Stimulated activated CD4-positive, alpha-beta T cell treated with anti-CD3 and anti-CD28 coated beads, Interleukin-4, amount 100 ng/mL, for 48 hours (primary cell): ENCODE measurements at places on chromosomes 11 and 22.

GRCh38 chr22:46783721-46784120 lies 21.3 kb downstream of the TBC1D22A start:
- DNase-seq: no peak

GRCh38 chr11:96869207-96869606 lies 479.4 kb downstream of the JRKL start:
- DNase-seq: no peak

DNA sequence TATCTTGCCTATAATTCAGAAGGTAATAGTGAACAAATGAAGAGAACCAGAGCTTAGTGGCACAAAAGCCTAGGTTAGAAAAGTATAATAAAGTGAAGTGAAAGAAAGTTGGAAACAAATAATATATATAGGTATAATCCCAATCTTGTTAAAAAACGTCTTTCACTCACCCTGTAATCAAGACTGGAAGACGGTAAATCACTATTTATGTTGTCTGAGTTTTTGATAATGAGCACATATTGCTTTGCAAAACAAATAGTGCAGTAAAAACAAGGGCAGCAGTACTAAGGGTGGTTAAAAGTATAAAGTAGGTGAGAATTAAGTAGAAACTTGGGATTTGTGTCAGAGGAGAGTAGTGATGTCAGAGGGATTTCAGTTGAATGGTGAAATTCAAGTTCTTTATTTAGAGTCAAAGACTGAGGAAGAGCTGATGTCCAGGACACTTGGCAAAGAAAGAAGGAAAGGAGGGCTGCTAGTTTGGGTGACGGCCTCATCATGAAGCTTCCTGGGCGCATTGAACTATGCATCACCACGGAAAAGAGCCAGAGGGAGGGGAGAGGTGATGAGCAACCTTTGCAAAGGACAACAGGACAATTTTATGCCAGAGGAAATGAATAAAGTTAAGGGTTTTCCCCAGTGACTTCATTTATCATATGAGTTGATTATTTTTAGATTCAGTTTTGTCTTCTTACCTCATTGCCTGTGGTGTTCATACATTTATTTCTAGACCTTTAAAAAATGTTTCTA lies 11.4 kb downstream of the NCAM1 start:
- DNase-seq: no peak

- DNase-seq: no peak
These were observed 54.0 kb upstream of the GCAT start for GRCh38 chr22:37753746-37754145.

DNA sequence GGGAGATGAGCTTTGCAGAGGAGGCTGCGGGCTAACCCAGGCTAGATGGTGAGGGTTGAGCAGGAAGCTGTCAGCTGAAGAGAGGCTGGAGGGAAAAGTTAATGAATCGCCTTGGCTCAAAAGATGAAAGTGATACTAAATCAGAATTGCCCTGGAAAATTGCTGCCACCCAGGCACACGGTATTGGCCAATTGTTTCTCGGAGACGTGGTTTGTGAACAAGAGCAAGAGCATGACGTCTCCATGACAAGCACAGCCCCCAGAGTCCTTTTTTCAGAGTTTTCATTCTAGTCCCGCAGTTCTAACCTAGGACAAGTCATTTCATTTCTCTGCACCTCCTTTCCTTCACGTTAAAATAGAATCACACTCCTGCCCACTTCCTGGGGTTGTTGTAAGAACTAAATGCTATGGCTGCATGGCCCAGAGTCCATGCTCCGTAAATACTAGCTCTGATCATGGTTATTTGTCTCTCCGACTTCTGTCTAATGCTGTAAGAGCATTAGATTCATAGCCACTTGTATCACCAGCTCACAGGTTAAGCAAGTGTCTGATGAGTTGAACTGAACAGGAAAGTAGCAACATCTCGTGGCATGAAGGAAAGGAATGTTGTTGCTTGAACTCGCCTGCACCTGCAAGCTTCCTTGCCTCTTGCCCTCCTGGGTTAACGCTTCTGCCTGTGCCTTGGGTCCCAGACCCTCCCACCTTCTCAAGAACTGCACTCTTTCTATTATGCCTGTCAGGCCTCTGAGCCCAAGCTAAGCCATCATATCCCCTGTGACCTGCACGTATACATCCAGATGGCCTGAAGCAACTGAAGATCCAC lies 33.8 kb upstream of the NUP50 start:
- DNase-seq: peak; percentile 11

- peak; percentile 64 for DNase-seq
These were observed 9.4 kb upstream of the SAMM50 start for GRCh38 chr22:43945632-43946383.

GRCh38 chr22:27115816-27116256 lies 458.4 kb downstream of the MIAT start:
- no peak for DNase-seq

- DNase-seq: peak; percentile 29
These were observed 30.5 kb downstream of the ARAP1 start for GRCh38 chr11:72721689-72722049.

DNA sequence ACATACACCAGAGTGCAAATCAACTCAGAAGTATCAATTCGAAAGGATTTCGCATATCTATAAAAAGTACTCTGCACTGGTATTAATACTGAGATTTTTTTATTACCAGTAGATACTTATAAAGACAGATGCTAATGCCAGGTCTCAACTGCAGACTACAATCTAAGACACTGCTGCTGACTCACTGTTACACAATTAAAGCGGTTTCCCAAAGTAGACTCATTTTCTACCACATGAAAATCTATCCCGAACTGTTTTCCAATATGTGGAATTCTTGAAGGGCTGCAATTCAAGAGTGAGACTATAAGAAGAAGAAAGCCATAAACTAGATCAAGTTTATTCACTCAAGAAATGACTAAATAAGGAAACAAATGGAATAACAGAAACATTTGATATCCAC lies 57.2 kb upstream of the ARHGAP32 start:
- no peak for DNase-seq

- DNase-seq: peak; percentile 15
These were observed 45.7 kb upstream of the TSPAN18 start for GRCh38 chr11:44680982-44681597.

- no peak for DNase-seq
These were observed 117.5 kb upstream of the CEP126 start for GRCh38 chr11:101797335-101797734.

- no peak for DNase-seq
These were observed 5.4 kb downstream of the GRK2 start for GRCh38 chr11:67271541-67272284.

DNA sequence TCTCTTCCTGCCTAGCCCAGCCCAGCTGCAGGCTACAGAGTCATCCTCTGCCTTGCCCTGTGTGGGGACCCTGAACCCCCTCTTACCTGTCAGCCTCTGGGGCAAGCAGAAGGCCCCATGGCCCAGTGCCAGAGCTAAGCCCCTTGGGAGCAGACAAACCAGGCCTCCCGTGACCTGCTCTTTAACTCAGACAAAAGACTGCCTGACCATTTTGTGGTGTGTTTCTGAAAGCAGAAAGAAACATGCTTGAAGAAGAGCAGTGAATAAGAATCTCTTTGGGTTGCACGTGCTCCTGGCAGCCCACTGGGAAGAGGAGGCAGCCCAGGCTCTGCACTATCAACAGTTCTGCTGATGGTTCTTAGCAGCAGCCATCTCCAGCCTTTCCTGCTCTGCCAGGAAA lies 118.6 kb downstream of the GRIK4 start:
- DNase-seq: no peak

- no peak for DNase-seq
These were observed 75.0 kb upstream of the FGF3 start for GRCh38 chr11:69894181-69894611.

DNA sequence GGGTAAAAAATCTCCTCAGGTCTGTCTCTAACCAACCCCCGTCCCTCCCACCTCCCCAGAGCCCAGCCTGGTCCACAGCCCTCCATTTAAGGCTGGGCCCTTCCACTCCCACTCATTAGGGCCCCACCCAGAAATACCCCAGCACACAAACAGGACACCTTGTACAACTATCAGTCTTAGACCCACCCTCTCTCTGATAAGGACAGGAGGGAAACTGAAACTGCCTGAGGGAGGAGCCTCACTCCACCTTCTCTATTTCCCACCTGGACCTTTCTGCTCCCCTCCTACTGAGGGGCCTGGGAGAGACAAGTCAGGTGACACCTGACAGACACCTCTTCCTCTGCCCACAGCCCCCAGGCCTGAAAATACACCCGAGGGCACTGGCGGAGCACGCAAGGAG lies 90.2 kb downstream of the PLEKHA7 start:
- no peak for DNase-seq

DNA sequence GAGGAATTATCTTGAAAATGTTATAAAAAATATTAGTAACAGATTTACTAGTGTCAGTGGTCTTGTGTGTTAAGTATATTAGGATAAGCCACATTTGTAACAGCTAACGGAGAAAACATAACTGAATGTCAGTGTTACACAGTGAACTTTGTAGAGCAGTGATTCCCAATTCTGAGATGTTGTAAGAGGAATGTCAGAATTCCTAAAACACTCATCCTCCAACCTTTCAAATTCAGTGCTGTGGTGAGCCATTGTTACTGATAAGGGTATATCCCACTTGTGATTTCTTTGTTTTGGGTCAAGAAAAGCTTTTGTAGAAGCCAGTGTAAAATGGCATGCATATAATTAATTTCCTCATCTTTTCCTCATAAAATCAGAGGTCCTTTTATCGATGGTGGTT lies 61.9 kb downstream of the ARHGEF12 start:
- no peak for DNase-seq

GRCh38 chr22:21837248-21837979 lies 30.0 kb downstream of the MAPK1 start:
- DNase-seq: no peak

- no peak for DNase-seq
These were observed 23.0 kb downstream of the RELT start for GRCh38 chr11:73399159-73399590.

- DNase-seq: peak; percentile 40
These were observed 13.8 kb upstream of the SLC39A13 start for GRCh38 chr11:47394322-47395222.

GRCh38 chr11:97548280-97548679 lies 1158.5 kb downstream of the JRKL start:
- no peak for DNase-seq

GRCh38 chr22:24230911-24231656 lies 13.8 kb downstream of the GGT5 start:
- DNase-seq: peak; percentile 62

DNA sequence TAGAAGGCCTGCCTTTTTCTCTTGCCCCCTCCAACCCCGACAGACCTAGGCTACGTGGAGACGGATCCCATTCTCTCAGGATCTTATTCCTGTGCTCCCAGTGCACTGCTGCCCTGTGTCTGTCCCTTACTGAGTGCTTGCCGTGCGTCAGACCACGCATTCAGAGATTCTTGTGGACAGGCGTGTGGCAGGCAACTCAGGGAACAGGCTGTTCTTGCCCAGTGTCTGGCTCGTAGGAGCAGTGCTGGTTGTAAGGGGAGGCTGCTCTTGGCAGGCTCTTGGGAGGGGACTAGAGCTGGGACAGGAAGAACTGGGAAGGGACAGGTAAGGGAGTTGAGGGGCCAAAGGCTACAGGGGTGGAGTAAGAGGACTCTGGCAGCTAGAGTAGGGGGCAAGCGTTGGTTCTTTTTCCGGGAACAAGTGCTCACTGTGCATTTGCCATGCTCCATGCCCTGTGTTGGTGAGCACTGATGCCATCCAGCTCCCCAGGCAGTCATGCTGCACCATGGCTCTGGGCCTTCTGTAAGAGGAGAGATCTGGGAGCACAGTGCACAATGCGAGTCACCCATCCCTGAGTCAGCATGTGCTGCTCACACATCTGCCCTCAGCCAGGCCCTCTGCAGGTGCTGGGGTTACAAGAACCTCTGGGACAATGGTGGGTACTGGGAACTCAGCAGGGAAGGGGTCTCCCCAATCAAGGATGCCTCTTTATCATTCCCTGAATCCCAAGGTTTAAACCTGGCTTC lies 119.1 kb downstream of the TBC1D22A start:
- no peak for DNase-seq

- peak; percentile 62 for DNase-seq
These were observed 90.6 kb downstream of the RPS6KA4 start for GRCh38 chr11:64449381-64450167.

DNA sequence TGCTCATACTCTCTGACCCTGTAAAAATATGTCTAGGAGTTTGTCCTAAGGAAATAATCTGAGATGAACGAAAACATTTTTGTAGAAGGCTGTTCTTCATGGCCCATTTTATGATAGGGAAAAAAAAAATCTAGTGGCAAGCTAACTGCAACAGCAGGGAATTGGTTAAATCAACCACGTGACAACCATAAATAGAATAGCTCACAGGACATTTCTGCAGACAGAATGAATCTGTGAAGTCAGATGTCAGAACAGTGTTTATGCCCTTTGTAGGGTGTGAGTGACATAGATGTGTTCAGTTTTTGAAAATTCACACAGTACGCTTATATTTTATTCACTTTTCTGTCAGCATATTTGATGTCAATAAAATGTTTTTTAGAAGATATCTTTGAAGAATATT lies 16.1 kb downstream of the ARHGAP1 start:
- DNase-seq: no peak

DNA sequence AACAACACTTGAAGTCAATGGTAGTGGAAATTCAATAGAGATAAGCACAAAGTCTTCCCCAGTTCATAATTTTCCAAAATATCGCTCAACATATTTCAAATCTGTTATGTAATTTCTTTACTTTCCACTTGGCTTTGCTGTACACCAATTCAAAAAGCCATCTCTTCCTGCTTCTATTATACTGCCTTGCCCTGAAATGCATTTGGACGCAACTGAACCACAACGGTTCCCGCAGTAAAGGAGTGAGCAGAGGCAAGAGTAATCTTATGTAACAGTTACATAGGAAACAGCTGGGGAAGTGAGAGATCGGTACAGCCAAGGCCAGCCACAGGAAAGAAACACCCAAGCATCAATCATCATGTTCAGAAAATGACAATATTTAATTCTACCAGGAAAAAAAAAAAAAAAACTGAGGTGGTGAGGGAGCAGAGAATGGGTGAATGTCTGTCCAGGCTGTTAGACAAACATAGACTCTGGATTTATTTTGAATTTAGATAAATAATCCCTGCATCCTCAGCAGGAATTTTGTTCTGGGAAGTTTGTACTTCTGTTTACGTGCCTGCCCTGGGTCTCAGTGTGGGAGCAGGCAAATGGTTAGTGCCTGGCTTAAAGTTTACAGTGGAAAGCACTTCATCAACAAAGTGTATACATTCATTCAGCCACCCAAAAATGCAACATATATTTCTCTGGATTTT lies 392.2 kb downstream of the ETS1 start:
- no peak for DNase-seq

DNA sequence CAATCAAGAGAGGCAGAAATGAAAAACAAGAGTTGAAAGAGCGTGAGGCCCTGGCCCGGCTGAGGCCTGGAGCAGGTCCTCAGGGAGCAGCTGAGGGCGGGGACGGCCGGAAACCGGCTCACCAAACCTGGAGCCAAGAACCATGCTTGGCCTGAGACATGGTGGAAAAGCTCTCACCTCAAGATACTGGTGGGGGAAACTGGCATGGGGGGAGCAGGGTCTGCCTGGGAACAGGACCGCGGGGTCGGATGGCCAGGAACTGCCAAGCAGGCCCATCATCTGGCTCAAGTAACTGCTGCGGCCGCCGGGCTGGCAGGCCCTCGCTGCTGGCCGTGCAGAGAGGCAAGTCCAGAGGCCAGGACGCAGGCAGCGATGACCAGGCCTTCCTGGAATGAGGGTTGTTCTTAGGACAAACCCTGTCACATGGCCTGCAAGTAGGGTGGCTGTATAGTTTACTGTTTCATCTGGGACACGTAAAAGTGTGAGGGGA lies 18.9 kb upstream of the WNT11 start:
- DNase-seq: no peak
